ENCODE measurements at places on chromosomes 2 and 18.

DNA sequence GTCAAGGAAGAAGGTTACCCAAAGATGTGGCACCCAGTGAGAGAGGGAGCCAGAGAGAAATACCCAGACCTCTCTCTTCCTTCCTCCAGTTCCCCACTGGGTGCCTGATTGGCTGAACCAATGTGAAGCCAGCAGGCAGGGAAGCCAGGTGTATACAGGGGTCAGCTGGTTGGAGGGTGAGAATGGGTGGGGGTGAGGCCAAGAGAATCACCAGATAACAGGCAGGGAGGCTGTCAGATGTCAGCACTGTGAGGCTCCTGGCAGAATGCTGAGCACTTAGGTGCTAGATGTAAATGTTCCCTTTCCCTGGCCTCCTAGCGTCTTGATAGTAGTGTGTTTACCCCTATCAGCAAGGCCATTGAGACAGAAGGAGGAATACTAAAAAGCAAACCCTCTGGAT, 104.0 kb upstream of the MGAT5 start:
- DNase-seq: no peak

- no peak for DNase-seq
Observed at GRCh38 chr2:220422676-220423075, 795.2 kb downstream of the SLC4A3 start.

GRCh38 chr2:9025746-9026145, 22.3 kb upstream of the MBOAT2 start:
- no peak for DNase-seq

GRCh38 chr2:9753276-9753600, 90.0 kb upstream of the TAF1B start:
- peak; percentile 90 for DNase-seq

DNA sequence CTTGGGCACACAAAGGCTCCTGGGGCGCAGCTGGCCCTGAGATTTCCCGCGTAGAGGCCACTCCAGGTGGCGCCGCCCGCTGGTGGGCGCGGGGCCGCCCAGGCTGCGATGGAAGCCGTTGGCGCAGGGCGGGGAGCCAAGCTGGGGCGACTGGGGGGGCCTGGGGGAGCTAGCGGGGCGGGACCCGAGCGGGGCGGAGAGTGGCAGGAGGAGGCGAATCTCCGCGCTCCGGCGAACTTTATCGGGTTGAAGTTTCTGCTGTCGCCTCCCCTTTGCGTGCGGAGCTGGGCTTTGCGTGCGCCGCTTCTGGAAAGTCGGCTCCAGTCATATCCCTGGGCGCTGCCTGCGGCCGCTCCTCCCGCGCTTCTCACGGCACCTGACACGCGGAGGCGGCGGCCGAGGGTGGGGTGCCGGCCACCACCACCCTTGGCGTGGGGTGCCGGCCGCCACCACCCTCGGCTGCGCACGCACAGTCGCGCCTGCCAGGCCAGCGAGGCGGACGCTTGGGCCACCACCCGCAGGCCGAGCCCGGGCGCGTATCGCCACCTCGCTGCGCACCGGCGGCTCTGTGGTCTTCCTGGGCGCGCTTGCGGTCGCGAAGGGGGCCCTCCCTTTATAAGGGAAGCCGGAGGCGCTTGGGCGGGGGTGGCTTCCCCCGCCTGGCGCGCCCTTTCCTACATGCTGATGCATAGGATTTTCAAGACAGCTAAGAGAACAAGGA, 919 bp upstream of the CYP1B1 start:
- DNase-seq: peak; percentile 95

GRCh38 chr2:144111437-144111836, 408.5 kb downstream of the ZEB2 start:
- DNase-seq: peak; percentile 77

DNA sequence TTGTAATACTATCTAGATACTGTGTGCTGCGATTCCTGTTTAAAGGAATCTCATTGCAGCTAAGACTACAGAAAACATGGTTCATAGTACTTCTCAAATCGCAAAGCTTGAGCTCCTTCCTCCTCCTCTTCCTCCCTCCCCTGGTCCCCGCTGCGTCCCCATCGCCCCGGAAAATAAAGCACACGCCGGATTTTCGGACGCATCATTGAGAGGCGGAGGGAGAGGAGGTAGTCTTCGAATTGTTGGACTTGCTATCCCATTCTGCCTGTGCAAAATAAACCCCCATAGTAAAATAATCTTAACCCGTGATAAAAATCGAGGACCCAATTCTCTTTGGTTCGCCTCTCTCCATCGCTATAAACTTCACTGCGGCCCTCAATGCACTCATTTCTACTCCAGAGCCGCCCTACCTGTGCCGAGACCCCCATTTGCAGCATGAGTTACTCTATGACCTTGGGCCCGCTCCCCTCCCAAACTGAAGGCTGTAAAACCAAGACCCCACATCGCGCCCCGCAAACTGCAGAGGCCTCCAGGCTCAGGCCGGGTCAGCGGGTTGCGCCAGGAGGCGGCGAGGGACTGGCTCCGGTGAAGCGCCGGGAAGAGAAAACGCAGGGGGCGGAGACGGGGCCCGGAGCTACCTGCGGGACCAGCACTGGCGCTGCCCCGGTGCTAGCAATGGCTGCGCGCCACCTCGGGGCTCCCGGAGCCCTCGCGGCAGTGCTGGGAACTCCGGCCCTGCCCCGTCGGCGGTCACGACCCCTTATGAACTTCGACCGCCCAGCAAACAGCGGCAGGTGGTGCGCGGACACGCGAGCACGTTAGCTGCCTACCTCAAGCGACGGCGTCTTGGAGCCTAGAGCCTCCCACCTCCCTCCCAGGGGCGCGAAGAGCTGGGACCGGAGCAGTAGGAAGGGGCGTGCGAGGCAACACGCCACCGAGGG, 649 bp downstream of the ESCO1 start:
- DNase-seq: peak; percentile 71

GRCh38 chr2:232523682-232524597, 2.0 kb upstream of the CHRND start:
- DNase-seq: peak; percentile 61

- DNase-seq: peak; percentile 67
Observed at GRCh38 chr2:29920130-29920577, 1.2 kb downstream of the ALK start.

DNA sequence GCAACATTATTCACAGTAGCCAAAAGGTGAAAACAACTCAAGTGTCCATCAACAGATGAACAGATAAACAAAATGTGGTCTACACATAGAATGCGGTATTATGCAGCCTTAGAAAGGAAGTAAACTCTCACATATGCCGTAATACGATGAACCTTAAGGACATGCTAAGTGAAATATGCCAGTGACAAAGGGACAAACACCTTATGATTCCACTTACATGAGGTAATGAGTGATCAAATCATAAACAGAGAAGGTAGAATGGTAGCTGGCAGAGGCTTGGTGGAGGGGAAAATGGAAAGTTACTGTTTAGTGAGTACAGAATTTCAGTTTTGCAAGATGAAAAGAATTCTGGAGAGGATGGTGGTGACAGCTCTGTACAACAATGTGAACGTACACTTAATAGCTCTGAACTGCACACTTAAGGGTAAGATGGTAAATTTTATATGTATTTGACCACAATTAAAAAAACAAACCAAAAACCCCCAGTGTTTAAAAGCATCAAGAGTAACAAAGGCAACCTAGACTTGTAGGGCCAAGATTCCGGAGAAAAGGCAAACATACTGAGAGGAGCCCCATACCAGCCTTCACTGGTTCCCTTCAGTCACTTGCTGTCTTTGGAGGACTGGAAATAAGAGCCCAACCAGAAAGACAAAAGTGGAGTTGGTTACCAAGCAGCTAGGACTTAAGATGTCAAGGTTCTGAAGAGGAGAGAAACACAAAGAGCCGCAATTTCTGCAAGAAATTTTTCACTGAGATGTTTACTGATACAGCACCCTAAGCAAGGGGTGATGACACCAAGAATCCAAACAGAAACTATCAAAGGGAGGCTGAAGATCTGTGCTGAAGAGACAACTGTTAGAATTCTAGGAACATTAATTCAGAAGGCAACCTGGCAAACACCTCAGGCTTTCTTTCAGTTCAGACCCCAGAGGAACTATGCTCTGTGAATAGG, 61.3 kb downstream of the CUL3 start:
- DNase-seq: no peak

GRCh38 chr2:206361407-206362045, 81.8 kb upstream of the ADAM23 start:
- no peak for DNase-seq

DNA sequence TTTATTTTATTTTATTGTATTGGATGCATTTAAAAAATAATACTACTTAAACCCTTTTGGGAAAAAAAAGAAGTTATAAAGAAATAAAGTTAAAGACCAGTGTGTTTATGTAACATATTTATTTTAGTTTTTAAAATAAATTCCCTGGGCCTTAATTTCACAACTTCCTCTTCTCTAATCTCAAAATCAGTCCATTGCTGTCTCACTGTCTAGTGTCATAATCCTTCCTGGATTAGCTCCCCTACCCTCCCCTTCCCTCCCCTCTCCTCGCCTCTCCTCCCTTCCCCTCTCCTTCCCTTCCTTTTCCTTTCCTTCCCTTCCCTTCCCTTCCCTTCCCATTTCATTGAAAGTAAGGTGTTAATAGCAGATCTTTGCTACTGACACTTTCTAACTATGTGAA, 40.3 kb upstream of the ZEB2 start:
- DNase-seq: no peak

DNA sequence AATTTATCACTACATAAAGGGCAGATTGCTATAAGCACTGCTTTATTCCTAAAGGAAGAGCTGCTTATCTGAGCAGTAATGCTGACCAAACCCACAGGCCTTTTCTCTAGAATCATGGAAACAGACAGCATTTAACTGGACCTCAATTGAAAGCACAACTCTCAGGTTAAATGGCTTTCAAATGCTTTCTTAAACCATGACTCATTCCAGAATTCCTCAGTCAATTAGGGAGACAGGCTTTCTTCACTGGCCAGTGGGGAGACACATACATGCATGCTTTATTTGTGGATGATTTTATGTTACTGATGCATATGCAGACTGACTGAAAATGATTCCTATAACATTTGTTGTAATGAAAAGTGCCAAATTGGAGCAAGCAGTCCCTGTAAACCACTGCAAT, 114.6 kb downstream of the ACVR1 start:
- peak; percentile 20 for DNase-seq

DNA sequence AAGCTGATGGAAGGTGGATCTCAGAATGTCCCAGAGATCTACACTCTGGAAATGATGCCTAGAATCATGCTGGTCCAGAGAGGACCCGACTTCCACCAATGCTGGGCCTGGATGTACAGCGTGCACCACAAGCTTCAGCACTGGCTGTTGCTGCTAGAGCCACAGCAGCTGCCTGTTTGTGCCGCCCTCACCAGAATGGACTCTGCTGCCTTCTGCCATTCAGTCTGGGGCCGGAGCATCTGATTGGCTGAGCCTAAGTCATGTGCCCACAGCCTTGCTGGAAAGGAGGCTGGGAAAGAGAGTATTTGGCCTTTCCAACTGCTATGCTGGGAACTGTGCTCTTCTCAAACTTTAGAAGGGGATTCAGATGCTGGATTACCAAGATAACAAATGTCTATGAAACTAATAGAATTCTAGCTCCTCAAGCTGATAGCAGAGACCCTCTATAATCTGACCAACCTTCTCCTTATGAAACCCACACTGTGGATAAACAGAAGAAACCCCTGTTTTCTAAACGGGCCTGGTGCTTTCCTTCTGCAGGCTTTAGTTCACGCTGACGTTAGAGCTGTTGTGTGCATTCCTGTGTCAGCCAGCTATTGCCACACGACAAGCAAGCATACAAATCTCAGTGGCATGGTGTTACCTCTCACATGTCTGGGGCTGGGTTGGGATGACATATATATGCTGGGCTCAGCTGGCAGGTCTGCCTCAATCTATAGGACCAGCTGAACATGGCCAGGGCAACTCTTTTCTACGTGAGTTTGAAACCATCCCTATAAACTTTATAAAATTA, 4.1 kb upstream of the LOXHD1 start:
- peak; percentile 64 for DNase-seq

GRCh38 chr2:104620801-104621200, 233.1 kb upstream of the POU3F3 start:
- DNase-seq: no peak

DNA sequence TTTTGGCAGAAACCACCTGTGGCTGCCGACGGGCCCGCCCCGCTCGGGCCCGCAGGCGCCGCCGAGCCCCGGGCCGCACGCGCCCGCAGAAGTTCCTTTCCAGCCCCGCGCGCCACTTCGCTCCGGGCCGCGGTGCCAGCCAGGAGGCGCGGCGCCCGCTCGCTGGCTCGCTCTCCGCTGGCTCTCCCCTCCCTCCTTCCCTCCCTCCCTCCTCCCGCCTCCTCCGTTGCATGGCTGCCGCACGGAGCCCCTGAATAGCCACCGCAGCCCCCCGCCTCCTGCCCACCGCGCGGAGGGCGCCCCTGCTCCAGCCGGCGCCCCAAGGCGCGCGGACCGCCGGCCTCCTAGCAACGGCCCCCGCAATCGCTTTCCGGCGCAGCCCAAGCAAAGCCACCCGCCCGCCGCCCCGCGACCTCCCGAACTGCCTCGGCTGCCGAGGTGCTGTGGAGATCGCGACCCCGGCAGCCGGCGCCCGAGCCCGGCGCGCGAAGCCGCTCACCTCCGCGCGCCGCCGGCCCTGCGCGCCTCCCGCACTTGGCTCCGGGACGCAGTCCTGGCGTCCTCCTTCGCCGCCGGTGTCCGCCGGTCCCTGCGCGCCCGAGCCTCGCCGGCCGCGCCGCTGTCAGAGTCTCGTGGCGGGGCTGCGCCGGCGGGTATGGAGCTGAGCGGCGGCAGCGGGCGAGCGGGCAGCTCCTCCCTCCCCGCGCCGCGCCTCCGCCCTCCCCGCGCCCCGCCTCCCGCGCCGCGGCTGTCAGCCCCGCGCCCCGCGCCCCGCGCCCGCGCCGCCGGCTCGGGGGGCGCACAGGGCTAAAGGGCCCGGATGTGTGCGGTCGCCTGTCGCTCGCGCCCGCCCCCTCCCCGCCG, at the start of gene ZBTB7C:
ZBTB7C (minus strand) TSS at position 657 of the 864 bp plus-strand sequence.
- DNase-seq: peak; percentile 77

- no peak for DNase-seq
Observed at GRCh38 chr2:69171116-69171896, 158.3 kb downstream of the ANTXR1 start.

GRCh38 chr18:44771572-44771955, 90.9 kb downstream of the SETBP1 start:
- DNase-seq: no peak

GRCh38 chr2:232873909-232874641, 4.0 kb downstream of the SNORC start:
- DNase-seq: no peak

DNA sequence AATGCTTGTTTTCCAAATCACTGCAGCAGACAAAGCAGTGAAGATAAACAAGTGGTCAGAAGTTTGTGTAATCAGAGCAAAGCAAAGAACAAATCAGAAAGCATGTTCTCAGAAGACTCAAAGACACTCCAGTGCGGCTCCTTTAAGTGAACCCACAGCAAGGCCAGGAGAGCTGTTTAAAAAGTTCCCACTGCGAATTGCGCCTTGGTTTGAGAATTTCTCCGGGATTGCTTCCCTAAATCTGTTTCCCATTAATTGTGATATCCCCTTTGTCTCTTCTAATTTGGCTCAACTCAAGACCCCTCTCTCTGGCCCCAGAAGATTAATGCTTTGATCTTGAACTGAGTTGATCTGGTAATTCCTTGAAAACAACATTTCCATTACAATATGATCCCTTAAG, 122.4 kb upstream of the BCL2L11 start:
- no peak for DNase-seq

DNA sequence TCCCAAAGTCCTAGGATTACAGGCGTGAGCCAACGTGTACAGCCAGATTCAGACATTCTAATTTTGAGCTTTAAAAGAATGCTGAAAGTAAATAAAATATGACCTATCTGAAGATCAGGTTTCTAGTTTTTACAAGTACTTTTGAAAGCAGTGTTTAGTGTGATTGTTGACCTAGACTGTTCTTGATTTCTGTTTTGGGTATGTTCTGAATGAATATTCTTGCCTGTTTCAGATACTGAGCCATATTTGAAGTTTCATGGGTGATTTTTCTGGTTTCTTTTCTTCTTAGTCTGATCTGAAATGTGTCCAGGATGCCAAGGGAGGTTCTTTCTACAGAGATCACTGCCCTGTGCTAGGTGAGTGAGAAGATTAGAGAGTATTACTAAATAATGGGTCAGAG, 37.2 kb downstream of the MIB1 start:
- DNase-seq: no peak

All from GM03348 (cell line).